ENCODE measurements at places on chromosomes 13 and 19.

DNA sequence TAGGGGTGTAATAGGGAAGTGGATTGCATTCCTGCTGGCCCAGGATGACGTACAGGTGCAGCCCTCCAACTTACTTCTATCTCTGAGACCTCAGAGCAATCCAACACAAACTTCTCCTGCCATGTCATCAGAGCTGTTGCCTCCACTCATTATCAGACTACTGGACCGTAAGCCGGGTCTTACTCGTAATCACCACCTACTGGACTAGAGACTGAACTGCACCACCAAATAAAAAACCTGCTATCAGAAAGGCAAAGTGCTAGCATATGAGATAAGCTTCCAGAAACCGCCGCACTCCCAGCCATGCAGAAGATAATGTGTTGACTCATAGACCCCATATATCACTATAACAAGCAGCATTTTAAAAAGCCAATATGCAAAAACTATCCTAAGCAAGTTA lies 102.0 kb downstream of the SLITRK1 start:
- H3K4me1 ChIP-seq: no peaks in the 10 kb centered on the region
- no peaks in the 10 kb centered on the region for H3K36me3 ChIP-seq
- H3K27me3 ChIP-seq: no peaks in the 10 kb centered on the region
- no peak for DNase-seq
- no peak overlapping the region for H3K27ac ChIP-seq
- no peak overlapping the region for H3K4me3 ChIP-seq

DNA sequence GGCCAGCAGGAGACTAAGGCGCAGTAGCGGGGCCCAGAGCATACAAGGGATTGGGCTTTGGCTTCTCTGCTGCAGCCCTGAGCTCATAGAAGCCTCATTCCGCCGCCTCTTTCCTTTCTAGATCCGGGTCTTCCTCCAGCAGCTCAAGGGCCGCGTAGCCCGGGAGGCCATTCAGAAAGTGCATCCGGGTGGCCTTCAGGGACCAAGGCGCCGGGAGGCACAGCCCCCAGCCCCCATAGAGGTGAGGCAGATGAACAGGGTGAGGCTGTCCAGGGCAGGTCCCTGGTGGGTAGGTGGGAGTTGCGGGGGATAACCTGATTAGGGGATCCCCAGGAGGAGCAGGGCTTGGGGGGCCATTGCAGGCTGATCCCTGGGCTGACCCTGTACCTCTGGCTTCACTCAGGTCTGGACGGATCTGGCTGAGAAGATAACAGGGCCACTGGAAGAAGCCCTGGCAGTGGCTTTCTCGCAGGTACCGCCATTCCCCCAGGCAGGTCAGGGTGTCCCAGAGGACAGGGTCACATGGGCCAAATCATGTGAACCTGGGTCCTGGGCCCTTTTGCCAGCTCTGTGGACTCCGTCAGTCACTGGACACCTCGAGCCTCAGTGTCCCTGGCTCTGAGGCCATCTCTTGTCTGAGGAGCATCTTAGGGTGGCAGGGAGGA lies 1.3 kb downstream of the SNAPC2 start:
- H3K36me3 ChIP-seq: peaks cover 15% of the 10 kb centered on the region
- H3K27ac ChIP-seq: peak overlapping the region; percentile 76
- peak overlapping the region; percentile 52 for H3K4me3 ChIP-seq
- H3K4me1 ChIP-seq: peaks cover 49% of the 10 kb centered on the region

DNA sequence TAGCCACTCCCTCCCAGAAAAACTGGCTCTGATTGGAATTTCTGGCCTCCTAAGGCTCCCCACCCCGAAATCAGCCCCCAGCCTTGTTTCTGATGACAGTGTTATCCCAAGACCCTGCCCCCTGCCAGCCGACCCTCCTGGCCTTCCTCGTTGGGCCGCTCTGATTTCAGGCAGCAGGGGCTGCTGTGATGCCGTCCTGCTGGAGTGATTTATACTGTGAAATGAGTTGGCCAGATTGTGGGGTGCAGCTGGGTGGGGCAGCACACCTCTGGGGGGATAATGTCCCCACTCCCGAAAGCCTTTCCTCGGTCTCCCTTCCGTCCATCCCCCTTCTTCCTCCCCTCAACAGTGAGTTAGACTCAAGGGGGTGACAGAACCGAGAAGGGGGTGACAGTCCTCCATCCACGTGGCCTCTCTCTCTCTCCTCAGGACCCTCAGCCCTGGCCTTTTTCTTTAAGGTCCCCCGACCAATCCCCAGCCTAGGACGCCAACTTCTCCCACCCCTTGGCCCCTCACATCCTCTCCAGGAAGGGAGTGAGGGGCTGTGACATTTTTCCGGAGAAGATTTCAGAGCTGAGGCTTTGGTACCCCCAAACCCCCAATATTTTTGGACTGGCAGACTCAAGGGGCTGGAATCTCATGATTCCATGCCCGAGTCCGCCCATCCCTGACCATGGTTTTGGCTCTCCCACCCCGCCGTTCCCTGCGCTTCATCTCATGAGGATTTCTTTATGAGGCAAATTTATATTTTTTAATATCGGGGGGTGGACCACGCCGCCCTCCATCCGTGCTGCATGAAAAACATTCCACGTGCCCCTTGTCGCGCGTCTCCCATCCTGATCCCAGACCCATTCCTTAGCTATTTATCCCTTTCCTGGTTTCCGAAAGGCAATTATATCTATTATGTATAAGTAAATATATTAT lies 6.1 kb downstream of the FOSB start:
- H3K27me3 ChIP-seq: no peaks in the 10 kb centered on the region
- no peaks in the 10 kb centered on the region for H3K36me3 ChIP-seq
- no peak overlapping the region for H3K4me3 ChIP-seq
- H3K27ac ChIP-seq: no peak overlapping the region
- DNase-seq: no peak
- peaks cover 25% of the 10 kb centered on the region for H3K4me1 ChIP-seq

GRCh38 chr19:2733930-2734588 lies 5.8 kb downstream of the SLC39A3 start:
- DNase-seq: no peak
- no peaks in the 10 kb centered on the region for H3K27me3 ChIP-seq
- peaks cover 19% of the 10 kb centered on the region for H3K36me3 ChIP-seq
- H3K4me3 ChIP-seq: no peak overlapping the region
- H3K4me1 ChIP-seq: peaks cover 9% of the 10 kb centered on the region
- H3K27ac ChIP-seq: no peak overlapping the region

- no peak overlapping the region for H3K4me3 ChIP-seq
- no peak overlapping the region for H3K27ac ChIP-seq
- no peaks in the 10 kb centered on the region for H3K36me3 ChIP-seq
- H3K27me3 ChIP-seq: no peaks in the 10 kb centered on the region
- DNase-seq: no peak
These were observed 48.3 kb upstream of the URI1 start for GRCh38 chr19:29893606-29894284.

DNA sequence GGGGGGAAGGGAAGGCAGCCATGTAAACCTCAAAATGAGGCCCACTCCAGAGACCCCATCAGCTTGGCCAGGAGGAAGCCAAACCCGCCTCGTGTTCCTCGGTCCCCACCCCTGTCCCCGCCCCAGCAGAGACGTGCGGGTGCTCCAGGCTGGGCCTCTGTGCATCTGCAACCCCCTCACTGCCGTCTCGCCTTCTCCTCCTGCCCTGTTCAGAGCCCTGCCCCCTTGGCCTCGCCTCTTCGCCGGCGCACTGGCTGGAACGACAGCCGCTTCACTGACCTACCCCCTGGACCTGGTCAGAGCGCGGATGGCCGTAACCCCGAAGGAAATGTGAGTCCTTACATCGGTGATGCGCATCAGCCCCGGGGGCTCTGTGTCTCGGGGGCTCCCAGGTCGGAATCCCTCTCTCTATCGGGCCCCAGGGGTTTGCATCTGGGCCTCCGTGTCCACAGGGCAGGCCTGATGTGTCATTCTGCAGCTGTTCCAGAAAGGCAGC lies 32.2 kb downstream of the TMEM161A start:
- peaks cover 3% of the 10 kb centered on the region for H3K36me3 ChIP-seq
- no peak for DNase-seq
- no peaks in the 10 kb centered on the region for H3K4me1 ChIP-seq
- no peak overlapping the region for H3K27ac ChIP-seq

GRCh38 chr13:28582225-28582891 lies 76.6 kb upstream of the POMP start:
- DNase-seq: no peak
- no peaks in the 10 kb centered on the region for H3K4me1 ChIP-seq
- no peak overlapping the region for H3K4me3 ChIP-seq
- no peaks in the 10 kb centered on the region for H3K27me3 ChIP-seq

DNA sequence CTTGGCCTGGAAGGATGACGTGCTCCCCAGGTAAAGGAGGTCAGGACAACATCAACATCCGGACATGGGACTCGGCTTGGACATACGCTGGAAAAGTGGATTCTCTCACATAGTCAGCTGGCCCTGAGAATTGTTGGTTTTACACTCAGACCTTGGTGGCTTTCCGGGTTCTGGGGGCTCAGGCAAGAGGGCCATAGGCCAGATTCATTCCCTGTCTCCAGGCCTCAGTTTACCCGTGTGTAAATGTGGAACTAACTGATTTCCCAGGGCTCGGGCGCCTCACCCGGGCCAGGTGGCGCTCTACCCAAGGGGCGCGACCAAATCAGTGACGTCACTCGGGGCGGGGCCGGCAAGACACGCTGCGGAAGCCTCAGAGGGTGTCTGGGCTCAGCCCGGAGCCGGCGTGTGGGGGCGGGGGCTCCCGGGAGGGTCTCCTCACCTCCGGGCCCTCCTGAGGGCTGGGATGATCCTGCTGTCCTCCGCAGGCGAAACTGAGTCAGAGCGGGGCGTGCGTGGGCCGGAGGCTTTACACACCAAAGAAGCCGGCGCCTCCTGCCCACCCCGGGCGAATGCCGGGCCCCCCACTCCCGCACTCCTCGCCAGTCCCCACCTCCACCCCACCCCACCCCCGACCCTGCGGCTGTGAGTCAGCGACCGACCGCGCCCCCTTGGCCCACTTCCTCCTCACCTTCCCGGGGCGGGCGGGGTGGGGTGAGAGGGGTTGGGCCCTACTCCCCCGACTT lies 862 bp upstream of the VASP start:
- peak overlapping the region; percentile 95 for H3K4me3 ChIP-seq
- H3K36me3 ChIP-seq: no peaks in the 10 kb centered on the region
- no peaks in the 10 kb centered on the region for H3K27me3 ChIP-seq
- H3K4me1 ChIP-seq: peaks cover 35% of the 10 kb centered on the region

DNA sequence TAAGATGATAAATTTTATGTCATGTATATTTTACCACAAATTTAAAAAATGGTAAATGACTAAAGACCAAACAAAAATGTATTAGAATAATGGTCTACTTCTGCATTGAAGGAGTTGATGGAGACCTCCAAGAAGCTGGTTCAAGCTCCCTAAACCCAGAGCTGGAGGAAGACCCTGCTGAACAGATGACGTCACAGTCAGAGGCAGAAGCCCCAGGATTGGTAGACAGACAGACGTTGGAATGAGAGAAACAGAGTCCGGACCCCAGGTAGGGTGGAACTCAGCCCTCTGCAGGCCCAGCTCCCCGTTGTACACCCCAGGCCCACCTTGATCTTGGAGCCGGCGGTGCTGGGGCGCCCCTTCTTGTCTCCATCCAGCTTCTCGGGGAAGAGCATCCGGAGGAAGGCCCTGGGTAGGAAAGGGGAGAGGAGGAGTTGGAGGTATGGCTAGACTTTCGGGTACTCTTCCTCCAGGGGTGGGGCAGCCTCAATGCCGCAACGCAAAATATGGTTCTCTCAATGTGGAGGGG lies 25.7 kb upstream of the ZNF414 start:
- no peaks in the 10 kb centered on the region for H3K27me3 ChIP-seq
- H3K27ac ChIP-seq: no peak overlapping the region
- peaks cover 27% of the 10 kb centered on the region for H3K36me3 ChIP-seq
- H3K4me3 ChIP-seq: no peak overlapping the region
- no peaks in the 10 kb centered on the region for H3K4me1 ChIP-seq

DNA sequence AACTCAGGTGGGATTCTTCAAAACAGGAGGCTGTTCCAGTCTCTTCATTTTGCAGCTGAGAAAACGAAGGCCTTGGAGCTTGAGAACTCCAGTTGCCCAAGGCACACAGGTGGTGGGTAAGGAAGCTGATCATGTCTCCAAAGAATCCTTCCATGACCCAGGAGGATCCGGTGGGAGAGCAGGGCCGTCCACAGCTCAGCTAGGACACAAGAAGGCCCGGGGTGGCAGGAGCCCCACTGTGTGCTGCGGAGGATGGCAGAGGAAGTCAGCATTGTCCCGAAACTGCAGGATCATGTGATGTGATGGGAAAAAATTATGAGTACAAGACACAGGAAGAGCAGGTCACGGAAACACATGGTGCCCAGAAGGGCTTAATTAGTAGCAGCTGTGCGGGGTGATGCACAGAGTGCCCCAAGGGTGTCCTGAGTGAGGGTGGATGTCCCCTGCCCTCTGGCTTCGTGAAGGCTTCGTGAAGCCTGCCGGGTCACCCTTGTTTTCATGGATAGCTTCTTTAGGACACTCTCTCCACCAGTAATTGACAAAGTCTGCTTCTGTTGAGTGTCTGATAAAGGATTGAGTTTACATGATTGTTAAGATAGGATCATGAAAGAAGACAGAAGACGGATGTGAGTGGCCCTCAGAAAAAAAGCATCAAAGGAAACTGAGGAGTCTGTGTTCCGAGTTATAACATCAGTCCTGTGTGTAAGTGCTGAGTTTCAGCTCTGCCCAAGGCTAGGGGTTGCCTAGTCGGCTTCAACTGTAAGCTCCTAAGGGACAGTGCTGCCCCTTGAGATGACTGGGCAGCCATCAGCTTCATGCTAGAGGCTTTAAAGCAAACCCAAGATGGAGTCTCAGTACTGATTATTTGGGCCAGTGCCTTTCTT lies 33.8 kb upstream of the SACS start:
- H3K27me3 ChIP-seq: no peaks in the 10 kb centered on the region
- H3K4me1 ChIP-seq: peaks cover 4% of the 10 kb centered on the region
- no peak overlapping the region for H3K4me3 ChIP-seq
- DNase-seq: no peak

- no peak overlapping the region for H3K27ac ChIP-seq
- H3K36me3 ChIP-seq: no peaks in the 10 kb centered on the region
- H3K4me1 ChIP-seq: no peaks in the 10 kb centered on the region
These were observed 183.5 kb downstream of the DNAJC15 start for GRCh38 chr13:43206838-43207237.

DNA sequence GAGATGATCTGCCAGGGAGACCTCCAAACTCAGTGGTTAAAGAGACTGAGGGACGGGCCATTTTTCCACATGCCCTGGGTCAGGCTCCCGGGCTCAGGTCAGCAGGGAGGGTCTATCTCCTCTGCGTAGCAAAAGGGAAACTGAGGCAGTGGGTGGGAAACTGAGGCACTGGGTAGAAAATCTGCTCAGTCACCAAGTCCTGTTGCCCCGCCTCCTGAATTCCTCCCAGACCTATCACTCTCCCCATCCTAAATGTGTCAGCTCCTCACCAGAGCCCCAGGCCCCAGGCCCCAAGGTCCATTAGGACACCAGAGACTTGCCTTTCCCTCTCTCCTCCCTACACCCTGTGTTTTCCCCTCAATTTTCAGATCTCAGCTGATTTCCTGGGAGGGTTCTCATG lies 2.4 kb downstream of the CD320 start:
- no peaks in the 10 kb centered on the region for H3K27me3 ChIP-seq
- H3K36me3 ChIP-seq: no peaks in the 10 kb centered on the region
- DNase-seq: no peak
- H3K27ac ChIP-seq: no peak overlapping the region

DNA sequence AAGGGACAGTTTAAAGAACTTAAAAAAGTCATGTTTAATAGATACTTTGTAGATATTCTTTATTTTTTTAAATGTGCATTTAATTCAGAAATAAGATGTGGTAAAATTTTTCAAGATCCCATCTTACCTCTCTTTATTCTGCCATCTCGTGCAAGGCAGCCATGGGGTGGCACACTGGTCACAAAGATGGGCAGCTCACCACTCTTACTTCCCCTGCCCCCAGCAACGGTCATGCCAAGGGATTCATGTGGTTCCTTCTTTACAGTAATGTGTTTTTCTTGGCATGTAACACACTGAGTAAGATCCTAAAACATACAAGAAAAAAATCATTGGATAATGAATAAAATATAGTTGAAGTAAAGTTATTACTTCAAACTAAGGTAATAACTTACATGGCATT lies 64.2 kb downstream of the LNX2 start:
- peaks cover 11% of the 10 kb centered on the region for H3K4me1 ChIP-seq
- H3K27ac ChIP-seq: no peak overlapping the region
- H3K4me3 ChIP-seq: no peak overlapping the region
- no peaks in the 10 kb centered on the region for H3K27me3 ChIP-seq
